ENCODE measurements at places on chromosomes 11 and 22. TPM values are rescaled to one million over a fixed set of nuclear protein-coding genes. Genes with fewer than 3 reads are reported as not detected.

UCP3 gene
- total RNA-seq: 0.73 TPM

PRPF19 gene
- total RNA-seq: 62.8 TPM

VWCE gene
- total RNA-seq: 8.1 TPM

NFRKB gene
- total RNA-seq: 18.7 TPM

TRIM21 gene
- 10.9 TPM for total RNA-seq

RAPSN gene
- not detected for total RNA-seq

PNPLA5 gene
- total RNA-seq: not detected

MAJIN gene
- total RNA-seq: not detected

THY1 gene
- 8.2 TPM for total RNA-seq

C11orf21 gene
- total RNA-seq: not detected

CADM1 gene
- 0.37 TPM for total RNA-seq

PAX6 gene
- not detected for total RNA-seq

GVQW3 gene
- total RNA-seq: 2.9 TPM

CSF2RB gene
- not detected for total RNA-seq

SPA17 gene
- 12.1 TPM for total RNA-seq

OR8D4 gene
- 0.37 TPM for total RNA-seq

OR6T1 gene
- total RNA-seq: not detected

APOL6 gene
- 16.2 TPM for total RNA-seq

OR51G1 gene
- not detected for total RNA-seq

B3GAT1 gene
- not detected for total RNA-seq

OR2D2 gene
- 0.78 TPM for total RNA-seq

OR8G5 gene
- total RNA-seq: not detected

SLC1A2 gene
- total RNA-seq: 11.0 TPM

NNMT gene
- 193 TPM for total RNA-seq

GPHA2 gene
- not detected for total RNA-seq

UVRAG gene
- total RNA-seq: 20.6 TPM

ST14 gene
- total RNA-seq: under 0.01 TPM

TMPRSS4 gene
- not detected for total RNA-seq

KRTAP5-7 gene
- total RNA-seq: not detected

ART1 gene
- total RNA-seq: not detected

SMIM35 gene
- not detected for total RNA-seq

NLRX1 gene
- total RNA-seq: 10.0 TPM

UBE2L6 gene
- total RNA-seq: 53.0 TPM

DLG2 gene
- 0.98 TPM for total RNA-seq

PRR33 gene
- total RNA-seq: not detected

P2RY2 gene
- total RNA-seq: not detected

FXYD2 gene
- 0.20 TPM for total RNA-seq

ARHGAP32 gene
- total RNA-seq: 9.9 TPM

SCGB1D2 gene
- not detected for total RNA-seq

CHRM4 gene
- total RNA-seq: not detected

MPPED1 gene
- total RNA-seq: not detected

TMPRSS6 gene
- not detected for total RNA-seq

APOBEC3B gene
- 3.9 TPM for total RNA-seq

CHRDL2 gene
- total RNA-seq: not detected

NDUFS8 gene
- total RNA-seq: 94.4 TPM

APOA4 gene
- total RNA-seq: not detected

FAT3 gene
- total RNA-seq: 0.20 TPM

PSMC3 gene
- total RNA-seq: 145 TPM

RCOR2 gene
- 2.7 TPM for total RNA-seq

APOBEC3C gene
- 16.2 TPM for total RNA-seq

CASP4 gene
- 118 TPM for total RNA-seq

FIBIN gene
- total RNA-seq: 12.5 TPM

IGLL1 gene
- total RNA-seq: not detected

SSTR3 gene
- not detected for total RNA-seq

All from subcutaneous preadipocyte (primary cell).